ENCODE measurements at places on chromosomes 11 and 22. TPM values are rescaled to one million over a fixed set of nuclear protein-coding genes. Genes with fewer than 3 reads are reported as not detected.

- DNase-seq = no peak
These were observed 47.6 kb upstream of the THY1 start for GRCh38 chr11:119470317-119471291.

GRCh38 chr22:36358533-36359469, 29.0 kb downstream of the MYH9 start:
- no peak for DNase-seq

DNA sequence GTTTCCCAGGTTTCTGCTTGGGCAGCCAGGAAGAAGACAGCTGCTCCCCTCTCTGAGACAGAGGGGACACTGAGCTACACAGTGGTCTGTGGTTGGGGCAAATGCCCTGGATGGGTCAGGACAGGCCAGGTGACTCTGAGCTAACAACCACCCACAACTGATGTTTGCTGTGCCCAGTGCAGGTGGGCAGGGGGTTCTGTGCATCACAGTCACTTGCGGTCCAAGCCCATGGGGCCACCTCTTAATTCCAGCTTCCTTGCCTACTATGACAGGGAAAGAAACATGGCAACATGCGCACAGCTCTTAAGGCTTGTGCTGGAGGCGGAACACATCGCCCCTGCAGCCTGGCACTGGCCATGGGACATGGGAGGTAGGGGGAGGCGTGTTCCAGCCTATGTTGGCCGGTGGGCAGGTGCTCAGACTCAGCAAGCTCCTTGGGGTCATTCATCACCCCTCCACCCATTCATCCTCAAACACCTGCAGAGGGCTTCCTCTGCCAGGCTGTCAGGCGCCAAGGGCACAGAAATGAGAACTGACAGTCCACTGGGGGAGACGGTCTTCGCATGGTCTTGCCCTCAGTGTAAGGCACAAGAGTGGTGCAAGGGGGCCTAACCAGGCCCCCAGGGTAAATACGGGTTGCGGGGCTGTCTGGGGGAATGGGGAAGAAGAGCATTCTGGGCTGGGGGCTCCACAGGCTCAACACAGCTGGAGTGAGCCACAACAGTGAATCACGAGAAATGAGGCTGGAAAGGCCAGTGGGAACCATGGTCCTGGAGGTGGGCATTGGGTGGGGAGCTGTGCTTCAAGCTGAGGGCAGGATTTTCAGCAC, 55.6 kb downstream of the ARFGAP3 start:
- no peak for DNase-seq

DNA sequence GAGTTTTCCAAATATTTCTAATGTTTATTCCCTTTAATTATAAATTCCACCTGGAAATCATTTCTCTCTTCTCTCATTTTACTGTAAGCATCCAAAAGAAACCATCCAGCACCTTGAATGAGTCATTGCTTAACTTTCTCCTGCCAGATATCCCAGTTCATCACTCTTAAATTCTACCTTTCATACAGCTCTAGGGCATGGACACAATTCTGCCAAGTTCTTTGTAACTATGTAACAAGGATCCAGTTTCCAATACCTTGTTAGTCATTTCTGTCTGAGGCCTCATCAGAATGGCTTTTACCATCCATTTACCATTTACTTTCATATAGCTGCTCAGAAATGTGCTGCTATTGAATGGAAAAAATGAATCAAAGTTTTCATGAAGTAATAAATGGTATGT, 455.4 kb upstream of the TENM4 start:
- DNase-seq = no peak

BRMS1 gene
- polyA plus RNA-seq = 28.6 TPM

DNA sequence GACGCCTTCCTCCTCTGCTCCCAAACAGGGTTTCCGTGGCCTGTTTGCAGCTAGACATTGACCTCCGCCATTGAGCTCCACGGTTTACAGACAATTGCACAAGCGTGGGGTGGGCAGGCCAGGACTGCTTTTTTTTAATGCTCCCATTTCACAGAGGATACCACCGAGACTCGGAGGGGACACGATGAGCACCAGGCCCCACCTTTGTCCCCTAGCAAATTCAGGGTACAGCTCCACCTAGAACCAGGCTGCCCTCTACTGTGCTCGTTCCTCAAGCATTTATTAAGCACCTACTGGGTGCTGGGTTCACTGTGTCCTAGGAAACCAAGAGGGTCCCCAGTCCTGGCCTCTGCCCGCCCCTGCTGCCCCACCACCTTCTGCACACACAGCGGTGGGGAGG, 12.2 kb downstream of the RASD2 start:
- DNase-seq = no peak

SMC1B gene
- polyA plus RNA-seq = 0.19 TPM

DNA sequence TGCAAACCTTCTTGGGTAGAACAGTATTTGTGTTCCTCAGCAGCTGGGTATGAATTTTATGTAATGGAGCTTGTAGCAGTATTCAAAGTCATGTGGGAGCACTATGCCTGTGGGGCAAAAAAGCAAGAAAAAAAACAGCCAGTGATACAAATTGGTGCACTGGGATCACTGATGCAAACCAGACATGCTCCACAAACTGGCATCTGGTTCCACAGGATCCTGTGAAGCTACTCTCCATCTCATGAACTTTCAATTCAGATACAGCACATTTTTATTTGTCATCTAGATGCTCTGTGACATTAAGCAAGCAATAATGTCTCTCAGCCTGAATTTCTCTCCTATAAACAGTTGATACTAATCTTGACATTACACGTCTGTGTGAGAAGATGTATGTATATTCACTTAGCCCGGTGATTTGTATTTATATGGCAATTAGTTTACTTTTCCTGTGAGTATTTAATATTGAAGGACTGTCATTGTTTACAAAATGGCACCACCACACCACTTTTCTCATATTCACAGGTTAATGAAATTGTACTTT, 208.5 kb upstream of the GRIA4 start:
- no peak for DNase-seq

GRCh38 chr11:129041611-129042018, 98.9 kb upstream of the TP53AIP1 start:
- no peak for DNase-seq

DNA sequence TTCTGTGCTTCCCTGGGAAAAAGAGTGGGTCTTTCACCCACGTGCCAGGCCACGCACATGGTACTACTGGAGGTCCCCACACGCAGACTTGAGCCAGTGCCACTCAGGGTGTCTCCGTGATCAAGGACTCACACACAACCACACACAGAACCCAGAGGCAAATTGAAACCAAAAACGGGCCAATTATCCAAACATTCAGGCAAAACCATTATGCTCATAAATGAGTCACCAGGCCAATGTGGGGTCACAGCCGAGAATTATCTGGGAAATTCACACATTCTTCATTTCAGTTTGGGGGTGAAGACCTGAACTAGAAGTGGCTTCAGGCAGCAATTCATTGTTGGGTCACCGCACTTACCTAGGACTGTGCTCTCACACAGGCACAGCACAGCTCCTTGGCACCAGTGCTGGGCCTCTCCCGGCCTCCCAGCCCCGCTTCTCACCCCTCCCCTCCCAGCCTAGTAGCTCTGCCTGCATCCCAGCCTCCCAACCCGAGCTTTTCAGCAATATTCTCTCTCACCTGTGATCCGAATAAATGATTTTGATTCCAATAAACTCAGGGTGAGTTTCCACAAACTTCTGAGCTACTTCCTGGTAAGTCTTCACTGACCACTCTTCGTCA, 28.0 kb downstream of the ADA2 start:
- no peak for DNase-seq

RBM4 gene
- 257 TPM for polyA plus RNA-seq

DNA sequence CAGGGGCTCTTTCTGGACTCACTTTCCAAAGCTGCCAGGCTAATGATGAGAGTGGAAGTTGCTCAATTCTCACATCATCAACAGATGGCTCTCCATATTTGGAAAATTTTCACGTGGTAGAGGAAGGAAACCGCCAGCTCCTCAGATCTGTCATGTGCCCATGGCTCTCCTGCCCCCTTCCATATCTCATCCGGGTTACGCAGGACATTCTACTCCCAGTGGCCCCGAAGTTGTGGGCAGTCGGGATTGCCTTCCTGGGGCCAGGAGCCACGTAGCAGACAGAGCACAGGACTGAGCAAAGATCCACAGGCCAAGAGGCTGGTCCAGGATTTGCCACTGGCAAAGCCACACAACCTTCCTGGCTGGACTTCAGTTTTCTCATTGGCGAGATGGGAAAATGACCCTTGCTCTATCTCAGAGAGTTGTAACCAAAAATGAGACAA, 38.8 kb downstream of the RPUSD4 start:
- no peak for DNase-seq

SLC17A6 gene
- polyA plus RNA-seq = not detected

- no peak for DNase-seq
These were observed 72.9 kb upstream of the CD44 start for GRCh38 chr11:35066030-35066429.

DNA sequence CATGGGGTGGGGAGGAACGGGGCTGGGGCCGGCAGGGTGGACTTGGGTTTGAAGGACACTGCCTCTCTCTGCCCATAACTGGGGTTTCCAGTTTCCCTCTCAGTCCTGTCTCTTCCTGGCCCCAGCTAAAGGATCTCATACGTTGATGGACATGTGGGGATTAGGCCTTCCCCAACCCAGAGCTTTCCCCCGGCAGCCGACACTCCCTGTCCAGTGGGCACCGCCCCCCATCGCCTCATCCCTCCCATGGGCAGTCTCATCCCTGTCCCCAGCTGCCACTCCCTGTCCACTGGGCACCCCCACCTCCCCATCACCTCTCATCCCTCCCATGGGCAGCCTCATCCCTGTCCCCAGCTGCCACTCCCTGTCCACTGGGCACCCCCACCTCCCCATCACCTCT, 22.2 kb upstream of the ACR start:
- DNase-seq = no peak
